ENCODE measurements at places on chromosomes 6 and 20. TPM values are rescaled to one million over a fixed set of nuclear protein-coding genes. Genes with fewer than 3 reads are reported as not detected.

- H3K4me3 ChIP-seq = no peak overlapping the region
- no peaks in the 10 kb centered on the region for H3K36me3 ChIP-seq
- no peaks in the 10 kb centered on the region for H3K4me1 ChIP-seq
- H3K27ac ChIP-seq = no peak overlapping the region
These were observed 10.3 kb upstream of the E2F1 start for GRCh38 chr20:33696448-33696847.

Gene ECT2L
- total RNA-seq = 3.1 TPM

DNA sequence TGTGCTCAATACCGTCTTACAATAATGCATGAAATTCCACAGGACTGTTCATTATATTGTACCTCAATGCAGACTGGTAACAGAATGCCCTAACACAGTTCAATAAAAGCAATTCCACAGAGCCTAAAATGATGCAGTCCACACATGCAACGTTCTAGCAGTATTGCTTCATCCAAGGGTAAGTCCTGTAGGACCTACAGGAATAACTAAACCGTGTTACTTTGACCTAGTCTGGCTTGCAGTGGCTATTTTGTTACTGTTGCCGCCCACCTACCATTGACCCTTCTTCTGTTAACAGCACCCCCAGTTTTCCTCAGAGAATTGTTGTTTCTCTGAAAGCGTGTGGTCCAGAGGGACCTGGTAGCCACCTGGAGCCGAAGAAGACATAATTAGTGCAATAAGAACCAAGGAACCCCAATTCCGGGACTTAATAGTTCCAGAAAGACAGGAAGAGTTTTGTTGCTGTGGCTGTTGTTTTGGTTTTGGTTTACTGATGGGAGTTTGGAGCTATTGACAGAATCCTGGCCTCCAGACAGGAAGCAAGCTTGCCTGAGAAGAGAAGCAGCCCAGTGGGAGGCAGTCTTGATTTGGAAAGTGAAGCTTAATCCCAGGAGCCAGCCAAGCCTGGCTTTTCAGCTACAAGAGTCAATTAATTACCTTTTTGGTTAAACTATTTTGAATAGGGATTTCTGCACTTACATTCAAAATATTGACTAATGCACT is 91.3 kb downstream of the FRK start:
- no peak for DNase-seq
- no peak overlapping the region for H3K4me3 ChIP-seq
- no peaks in the 10 kb centered on the region for H3K27me3 ChIP-seq
- no peaks in the 10 kb centered on the region for H3K4me1 ChIP-seq
- no peaks in the 10 kb centered on the region for H3K36me3 ChIP-seq
- no peak overlapping the region for H3K27ac ChIP-seq

Gene SNAI1
- total RNA-seq = 2.8 TPM

- no peaks in the 10 kb centered on the region for H3K36me3 ChIP-seq
- H3K27ac ChIP-seq = no peak overlapping the region
- no peaks in the 10 kb centered on the region for H3K4me1 ChIP-seq
- no peak overlapping the region for H3K4me3 ChIP-seq
These were observed 8.2 kb upstream of the BPIFB4 start for GRCh38 chr20:33071198-33071597.

DNA sequence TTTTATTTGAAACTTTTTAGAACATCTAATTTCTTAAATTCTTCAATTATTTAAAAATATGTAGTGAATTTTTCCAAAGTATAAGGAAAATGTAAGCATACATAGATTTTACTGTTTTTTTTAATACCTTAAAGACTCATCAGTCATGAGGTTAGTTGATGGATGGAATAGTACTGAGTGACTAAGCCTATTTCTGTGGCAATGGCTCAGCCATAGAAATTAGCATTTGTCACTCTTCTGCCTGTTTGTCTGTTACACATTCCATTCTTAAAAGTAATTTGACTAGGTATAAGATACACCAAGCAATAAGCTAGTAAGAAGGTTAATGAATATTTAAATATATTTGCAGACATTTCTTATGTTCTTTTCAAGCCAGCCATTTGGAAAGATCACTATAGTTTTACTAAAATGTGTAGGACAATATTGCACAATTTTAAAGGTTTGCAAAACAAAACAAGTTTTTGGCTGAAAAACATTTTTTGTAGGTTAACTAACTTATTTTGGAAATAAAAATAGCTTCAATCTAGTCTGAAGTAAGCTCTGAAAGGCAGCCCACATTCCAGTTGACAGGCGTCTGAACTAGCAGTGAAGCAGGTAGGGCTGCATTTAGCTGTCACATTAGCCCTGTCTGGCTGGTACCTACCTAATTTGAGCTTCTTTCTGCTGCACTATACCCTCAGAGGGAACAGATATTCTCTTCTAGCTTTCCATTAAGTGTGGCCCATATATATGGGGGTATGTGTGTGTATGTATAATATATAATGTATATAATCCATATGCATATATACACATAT is 385.7 kb downstream of the GRIK2 start:
- no peaks in the 10 kb centered on the region for H3K4me1 ChIP-seq
- H3K4me3 ChIP-seq = no peak overlapping the region
- DNase-seq = no peak
- H3K27ac ChIP-seq = no peak overlapping the region

All from left lung (tissue), 14 donors.